HS-5 (cell line): ENCODE measurements at places on chromosomes 5 and 9.

GRCh38 chr9:94936419-94936818 lies 209.9 kb downstream of the AOPEP start:
- DNase-seq = no peak

GRCh38 chr5:14171046-14171445 lies 27.9 kb downstream of the TRIO start:
- DNase-seq = no peak

DNA sequence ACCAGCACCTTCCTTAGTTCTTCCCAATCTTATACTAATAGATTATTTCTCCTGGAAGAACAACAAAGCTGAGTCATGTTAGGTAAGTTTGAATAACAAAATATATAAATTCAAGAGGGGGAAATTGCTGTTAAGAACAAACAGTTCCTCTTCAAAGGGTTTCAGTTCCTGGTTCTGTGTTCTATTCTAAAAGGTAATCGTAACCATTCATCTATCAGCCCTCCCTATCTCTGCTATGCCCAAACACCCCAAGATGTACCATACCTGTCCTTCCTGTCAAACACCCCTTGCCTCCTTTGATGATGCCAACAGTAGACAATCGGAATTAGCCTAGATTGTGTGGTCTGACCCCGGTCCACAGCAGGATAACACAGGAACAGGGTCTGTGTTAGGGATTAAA lies 4.2 kb upstream of the RNF180 start:
- no peak for DNase-seq

- DNase-seq = no peak
Observed at GRCh38 chr9:71743217-71743705, 25.1 kb downstream of the CEMIP2 start.

DNA sequence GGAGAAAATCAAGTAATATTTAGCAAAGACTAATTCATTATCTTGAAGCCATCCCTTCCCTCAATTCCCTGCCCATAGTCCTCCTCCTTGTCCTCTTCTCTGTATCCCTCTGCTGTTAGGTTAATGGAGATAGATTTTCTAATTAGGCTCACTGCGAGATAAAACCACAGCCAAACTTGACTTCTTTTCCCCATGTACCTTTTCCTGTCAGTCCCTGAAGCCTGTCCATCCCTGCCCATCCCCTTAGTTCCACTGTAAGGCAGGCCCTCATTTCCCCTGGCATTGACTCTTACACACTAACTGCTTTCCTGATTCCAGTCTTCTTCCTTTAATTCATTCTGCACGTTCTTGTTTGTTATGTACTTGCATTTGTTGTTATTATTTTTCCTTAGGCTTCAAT lies 1.2 kb downstream of the TLR4 start:
- DNase-seq = no peak

- DNase-seq = no peak
Observed at GRCh38 chr5:172064766-172065165, 58.3 kb upstream of the FBXW11 start.

- no peak for DNase-seq
Observed at GRCh38 chr9:17878810-17879370, 300.0 kb downstream of the SH3GL2 start.

DNA sequence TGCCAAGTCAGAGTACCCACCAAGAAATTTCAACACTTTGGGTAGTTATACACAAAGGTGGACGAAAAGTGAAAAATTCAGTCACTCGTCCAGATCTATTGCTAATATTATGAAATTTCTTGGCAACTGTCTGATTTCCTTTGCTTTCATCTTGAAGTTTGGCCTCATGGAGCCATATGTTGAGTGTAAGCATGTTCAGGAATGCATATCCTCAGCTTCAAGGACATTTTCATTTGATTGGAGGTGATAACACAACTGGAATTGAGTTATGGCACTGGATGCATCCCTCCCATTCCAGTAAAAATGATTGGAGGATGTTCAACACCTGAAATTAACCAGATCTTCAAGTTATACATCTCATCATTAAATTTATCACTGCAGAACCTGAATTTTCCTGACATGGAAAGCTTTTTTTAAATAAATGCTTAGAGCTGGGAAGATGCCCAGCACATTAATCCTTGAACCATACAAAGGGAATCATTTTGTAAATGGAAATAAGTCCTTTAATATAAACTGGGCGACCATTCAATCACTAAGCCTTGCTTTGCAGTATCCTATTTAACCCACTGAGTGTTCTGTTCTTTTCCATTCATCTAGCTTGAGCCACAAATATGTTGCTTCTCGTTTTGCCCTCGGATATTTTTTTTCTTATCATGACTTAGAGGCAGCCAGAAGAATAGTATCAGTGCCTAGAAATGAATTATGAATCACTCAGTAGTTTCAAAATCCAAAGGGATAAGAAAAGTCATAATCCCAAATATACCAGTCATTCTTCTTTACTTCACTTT lies 273.7 kb upstream of the PIK3R1 start:
- no peak for DNase-seq

DNA sequence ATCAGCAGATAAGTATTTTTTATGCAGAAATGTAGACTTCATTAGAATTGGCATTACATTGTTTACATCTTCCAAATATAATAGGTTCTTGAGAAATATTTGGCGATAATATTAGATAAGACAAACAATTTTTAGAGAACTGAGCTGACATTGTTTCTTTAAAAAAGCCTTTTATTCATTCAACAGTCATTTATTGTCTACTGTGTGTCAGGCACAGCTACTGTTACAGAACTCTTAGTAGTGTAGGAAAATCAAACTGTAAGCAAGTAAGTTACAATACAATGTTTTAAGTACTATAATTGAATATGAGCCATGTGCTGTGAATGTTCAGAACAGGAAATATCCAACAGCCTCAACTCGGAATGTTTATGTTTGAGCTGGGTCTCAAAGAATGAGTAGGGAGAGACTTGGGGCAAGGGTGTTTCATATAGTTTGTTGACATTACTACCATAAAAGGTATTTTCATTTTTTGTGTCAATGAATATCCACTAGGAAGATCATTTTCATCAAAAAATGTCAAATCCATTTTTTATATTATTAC lies 114.0 kb downstream of the CDC42SE2 start:
- no peak for DNase-seq

DNA sequence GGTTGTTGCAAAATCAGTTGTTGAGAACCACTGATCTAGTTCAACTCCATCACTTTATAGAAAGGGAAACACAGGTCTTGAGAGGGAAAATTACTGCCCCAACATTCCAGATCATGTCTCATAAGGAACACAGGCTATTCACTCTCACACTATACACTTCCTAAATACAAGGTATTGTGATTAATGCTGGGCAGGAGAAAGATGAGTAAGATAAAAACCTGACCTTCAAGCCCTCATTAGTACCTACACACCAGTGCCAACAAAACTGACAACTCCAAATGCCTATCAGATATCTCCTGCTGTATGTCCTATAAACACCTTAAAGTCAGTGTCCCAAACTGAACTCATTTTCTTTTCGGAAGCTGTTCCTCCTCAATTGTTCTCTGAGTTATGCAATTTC lies 8.2 kb downstream of the GNE start:
- no peak for DNase-seq

DNA sequence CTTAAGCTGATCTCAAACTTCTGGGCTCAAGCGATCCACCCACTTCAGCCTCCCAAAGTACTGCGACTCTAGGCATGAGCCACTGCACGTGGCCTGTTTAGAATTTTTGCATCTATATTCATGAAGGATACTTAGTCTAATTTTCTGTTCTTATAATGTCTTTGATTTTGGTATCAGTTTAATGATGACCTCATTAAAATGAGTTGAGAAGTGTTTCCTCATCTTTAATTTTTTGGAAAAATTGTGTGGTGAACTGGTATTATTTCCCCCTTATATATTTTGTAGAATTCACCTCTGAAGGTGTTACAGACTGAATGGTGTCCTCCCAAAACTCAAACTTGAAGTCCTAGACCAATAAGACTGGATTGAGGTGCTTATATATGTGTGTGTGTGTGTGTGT lies 46.5 kb downstream of the ANKRD31 start:
- DNase-seq = no peak

GRCh38 chr9:92762781-92763708 lies 1.6 kb downstream of the BICD2 start:
- DNase-seq = no peak
